ENCODE measurements at places on chromosomes 13 and 19.

GRCh38 chr13:113186061-113186900 lies 22.2 kb downstream of the PCID2 start:
- no peak for DNase-seq

GRCh38 chr13:38350114-38350617 lies 515 bp downstream of the UFM1 start:
- peak; percentile 61 for DNase-seq

GRCh38 chr13:66212511-66212910 lies 1017.6 kb downstream of the PCDH9 start:
- DNase-seq = no peak

GRCh38 chr13:44243198-44243857 lies 130.3 kb upstream of the SERP2 start:
- peak; percentile 59 for DNase-seq

- no peak for DNase-seq
Measured at GRCh38 chr19:498977-499623, 2.8 kb downstream of the MADCAM1 start.

DNA sequence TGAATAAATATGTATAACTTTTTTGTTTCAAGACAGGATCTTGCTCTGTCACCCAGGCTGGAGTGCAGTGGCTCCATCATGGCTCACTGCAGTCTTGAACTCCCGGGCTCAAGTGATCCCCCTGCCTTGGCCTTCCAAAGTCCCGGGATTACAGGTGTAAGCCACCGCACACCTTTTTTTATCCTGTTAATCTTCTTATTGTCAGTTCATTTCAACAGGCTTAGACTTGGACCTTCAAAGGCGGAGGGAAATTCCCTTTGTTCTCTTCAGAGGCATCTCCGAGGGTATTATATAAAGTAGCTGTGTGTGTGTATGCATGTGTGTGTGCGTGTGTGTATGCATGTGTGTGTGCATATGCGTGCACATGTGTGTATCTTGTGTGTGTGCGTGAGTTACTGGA lies 35.0 kb downstream of the SUGP2 start:
- DNase-seq = no peak

DNA sequence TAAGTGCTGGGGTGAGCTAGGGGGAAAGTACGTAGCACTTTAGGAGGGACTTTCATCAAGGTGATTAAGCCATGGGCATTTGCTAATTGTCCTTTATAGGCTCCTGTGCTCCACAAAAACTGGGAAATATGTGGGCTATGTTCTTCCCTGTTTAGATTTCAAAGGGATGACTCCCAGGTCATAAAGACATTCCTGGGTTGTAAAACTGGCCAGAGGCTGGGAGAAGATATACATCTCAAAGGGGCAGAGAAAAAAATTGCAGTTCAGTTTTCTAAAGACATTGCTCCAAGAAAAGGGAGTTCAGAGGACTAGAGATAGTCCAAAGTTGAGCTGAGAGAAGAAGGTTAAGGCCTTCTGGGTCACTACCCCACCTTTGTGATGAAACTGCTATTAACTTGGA lies 204.8 kb downstream of the MYO16 start:
- DNase-seq = no peak

- DNase-seq = no peak
Measured at GRCh38 chr19:51742789-51743188, 8.9 kb downstream of the FPR1 start.

- DNase-seq = no peak
Measured at GRCh38 chr13:97853550-97853949, 99.9 kb upstream of the IPO5 start.

DNA sequence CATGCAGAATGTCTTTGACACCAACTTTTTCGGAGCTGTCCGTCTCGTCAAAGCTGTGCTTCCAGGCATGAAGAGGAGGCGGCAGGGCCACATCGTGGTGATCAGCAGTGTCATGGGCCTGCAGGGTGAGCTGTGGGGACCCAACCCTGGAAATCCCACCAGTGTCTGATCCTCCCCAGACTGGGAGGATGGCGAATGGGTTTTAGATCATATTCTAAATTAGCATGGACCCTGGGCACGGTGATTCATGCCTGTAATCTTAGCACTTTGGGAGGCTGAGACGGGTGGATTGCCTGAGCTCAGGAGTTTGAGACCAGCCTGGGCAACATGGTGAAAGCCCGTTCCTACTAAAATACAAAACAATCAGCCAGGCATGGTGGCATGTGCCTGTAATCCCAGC lies 5.5 kb downstream of the RDH8 start:
- no peak for DNase-seq

DNA sequence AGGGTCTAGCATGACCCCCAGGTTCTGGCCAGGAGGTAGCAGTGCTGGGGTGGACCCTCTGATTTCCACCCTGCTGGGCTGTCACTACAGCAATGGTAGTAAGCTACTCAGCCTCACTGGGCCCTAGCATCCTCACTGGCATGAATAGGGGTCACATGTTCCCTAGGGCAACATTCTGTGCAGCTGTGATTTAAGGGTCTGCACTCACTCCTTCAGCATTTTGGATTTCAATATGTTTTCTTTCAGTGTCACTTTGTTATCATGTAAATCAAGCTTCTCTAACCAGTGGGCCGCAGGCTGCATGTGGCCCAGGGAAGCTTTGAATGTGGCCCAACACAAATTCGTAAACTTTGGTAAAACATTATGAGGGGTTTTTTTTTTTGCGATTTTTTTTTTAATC lies 57.8 kb downstream of the SPATA13 start:
- no peak for DNase-seq

DNA sequence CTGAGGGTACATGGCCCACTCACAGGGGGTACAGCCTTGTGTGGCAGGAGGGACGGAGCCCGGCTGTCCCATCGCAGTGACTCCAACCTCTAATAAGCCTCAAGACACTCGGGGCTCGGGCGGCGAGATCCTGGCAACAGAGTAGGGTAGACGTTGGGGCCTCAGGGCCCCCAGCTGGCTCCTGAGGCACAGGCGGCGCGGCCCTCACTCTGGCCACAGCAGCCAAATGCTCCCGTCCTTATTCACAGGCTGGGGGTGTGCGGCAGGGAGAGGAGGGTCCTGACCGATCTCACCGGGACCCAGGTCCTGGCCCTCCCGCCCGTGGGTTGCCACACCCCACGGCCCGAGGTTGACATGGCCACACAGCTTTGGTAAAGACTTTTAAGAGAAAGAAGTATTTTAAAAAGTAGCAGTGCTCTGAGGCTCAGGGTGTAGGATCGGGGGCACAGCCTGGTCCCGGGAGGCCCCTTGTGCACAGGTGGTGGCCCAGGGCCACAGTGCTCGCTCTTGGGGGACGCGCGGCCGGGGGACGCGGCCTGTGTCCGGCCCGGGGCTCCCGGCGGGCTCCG lies 7.6 kb downstream of the SLC39A3 start:
- no peak for DNase-seq

- DNase-seq = no peak
Measured at GRCh38 chr19:52170304-52170703, 1.1 kb downstream of the ZNF836 start.

DNA sequence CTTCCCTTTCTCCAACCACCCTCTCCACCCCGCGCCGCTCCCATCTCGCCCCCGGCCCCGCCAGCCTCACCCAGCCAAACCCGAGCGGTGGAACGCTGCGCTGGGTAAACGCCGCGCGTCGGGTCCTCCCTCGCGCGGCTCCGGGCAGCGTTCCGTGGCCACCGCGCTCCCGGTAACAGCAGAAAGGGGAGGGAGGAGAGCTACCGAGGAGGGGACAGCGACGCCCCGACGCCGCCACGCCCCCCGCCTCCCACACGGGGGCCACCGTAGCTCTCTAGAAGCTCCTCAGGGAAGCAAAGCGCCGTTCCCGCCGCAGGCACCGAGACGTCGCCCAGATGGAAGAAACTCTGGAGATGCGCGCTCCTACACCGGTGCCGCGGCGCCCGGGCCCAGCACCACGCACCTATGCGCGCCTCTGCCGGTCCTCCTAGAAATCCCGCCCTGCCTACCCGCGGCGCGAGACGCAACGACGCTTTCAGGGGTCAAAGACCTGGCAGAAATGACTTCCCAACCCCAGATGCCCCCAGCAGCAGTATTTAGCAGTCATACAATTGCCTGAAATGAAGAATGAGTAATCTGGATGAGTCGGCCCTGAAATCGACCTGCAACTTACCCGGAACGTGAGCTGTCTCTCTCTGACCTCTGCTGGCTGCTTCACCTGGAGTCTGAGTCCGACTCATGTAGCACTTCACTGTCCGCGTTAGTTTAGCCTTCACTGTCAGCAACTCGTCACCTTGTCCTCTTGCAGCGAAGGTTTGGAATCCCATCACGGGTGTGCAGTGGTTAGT lies at the start of gene RUBCNL:
Gene RUBCNL, minus strand, starts transcription at position 189 of the 788 bp plus-strand sequence. CDS start 14,777 bp downstream, outside the sequence.
- DNase-seq = peak; percentile 84

DNA sequence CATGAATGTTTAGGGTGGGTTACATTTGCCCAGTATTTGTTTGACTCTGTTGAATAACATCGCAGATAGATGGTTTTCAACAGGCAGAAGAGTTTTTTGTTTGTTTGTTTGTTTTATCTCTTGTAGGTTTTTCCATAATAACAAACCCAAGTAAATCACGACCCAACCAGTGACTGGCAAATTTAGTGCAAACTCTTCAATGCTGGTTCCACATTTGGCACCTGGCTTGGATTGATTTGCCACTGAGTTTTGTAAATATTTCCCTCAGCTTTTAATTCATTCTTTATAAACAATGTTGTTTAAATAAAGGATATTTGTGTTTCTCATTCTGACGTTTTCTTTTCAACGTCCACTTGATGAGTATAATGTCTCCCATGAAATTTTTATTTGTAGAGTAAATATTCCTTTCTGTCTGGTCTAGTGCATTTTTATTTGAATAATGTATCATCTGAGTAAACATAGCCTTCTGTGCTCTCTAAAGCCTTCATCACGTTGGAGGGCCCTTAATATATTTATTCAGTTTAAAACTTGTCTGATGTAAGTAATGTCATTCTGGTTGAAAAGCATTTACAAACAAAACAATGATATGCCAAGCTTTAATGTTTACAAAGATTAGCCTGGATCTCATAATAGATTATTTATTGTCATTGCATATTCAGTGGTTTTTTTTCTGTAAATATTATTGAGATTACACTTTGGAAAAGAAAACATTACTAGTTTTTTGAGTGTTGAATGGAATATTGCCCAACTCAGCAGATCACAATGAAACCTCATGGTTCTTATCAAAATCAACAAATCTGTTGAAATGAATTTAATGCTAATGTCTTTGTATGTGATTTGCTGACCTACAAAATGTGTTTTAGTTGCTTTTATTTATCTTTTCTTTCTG lies 90.4 kb upstream of the PEG3 start:
- DNase-seq = no peak

GRCh38 chr19:16268676-16269319 lies 55.8 kb upstream of the KLF2 start:
- DNase-seq = no peak

- DNase-seq = no peak
Measured at GRCh38 chr13:95903569-95903968, 149.6 kb downstream of the UGGT2 start.

DNA sequence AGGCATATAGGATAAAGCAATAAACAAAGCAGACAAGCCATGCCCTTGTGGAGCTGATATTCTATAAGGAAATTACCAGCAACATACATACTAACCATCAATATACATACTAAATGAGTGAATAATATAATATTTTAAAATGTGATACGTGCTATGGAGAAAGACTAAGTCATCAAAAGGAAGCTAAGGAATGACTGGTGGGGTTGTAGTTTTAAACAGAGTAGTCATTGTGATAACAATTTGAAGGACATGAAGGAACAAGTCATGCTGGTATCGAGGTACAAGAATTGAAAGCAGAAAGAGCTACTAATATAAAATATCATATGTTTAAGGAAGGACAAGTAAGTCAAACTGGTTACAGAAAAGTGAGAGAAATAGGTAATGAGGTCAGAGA lies 894.9 kb upstream of the PCDH9 start:
- no peak for DNase-seq

- no peak for DNase-seq
Measured at GRCh38 chr13:21739771-21740170, 68.9 kb downstream of the FGF9 start.

- no peak for DNase-seq
Measured at GRCh38 chr19:6250024-6250615, 29.7 kb downstream of the MLLT1 start.

DNA sequence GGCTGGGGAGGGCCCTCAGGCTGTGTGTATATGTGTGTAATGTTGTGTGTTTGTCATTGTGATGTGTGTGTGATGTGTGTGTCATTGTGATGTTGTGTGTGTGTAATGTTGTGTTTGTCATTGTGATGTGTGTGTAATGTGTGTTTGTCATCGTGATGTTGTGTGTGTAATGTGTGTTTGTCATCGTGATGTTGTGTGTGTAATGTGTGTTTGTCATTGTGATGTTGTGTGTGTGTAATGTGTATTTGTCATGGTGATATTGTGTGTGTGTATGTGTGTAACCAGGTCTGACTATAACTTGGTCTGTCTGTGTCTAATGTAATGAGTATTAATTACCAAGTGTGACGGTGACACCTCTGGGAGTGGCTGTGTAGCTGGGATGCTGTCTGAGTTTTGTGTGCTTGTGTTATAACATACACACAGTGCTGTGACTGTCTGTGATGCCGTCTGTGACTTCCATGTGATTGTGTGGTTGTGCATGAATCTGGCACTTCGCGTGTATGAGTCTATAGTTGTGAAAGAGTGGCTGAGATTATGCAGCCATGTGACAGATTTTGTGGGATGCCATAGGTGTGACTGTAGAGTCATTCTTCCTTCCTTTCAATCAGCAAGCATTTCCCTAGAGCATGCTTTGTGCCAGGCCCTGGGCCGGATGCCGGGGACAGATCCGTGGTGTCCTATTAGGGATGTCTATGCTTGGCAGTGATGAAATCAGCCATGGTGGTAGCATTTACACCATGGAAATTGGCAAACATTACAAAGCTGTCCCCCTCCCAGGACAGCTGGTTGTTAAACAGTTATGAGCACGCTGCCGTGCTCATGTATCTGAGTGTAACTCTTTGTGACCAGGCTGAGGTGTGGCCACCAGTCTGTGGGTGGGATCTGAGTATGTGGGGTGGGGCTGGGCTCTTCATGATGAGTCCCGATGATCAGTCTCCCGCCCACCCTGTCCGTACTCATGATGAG lies 6.4 kb downstream of the TNFSF14 start:
- DNase-seq = no peak

- DNase-seq = no peak
Measured at GRCh38 chr13:24176351-24177101, 16.0 kb downstream of the SPATA13 start.

GRCh38 chr13:47539317-47539716 lies 461.8 kb downstream of the SUCLA2 start:
- no peak for DNase-seq

GRCh38 chr13:102658660-102659059 lies 36.2 kb downstream of the METTL21C start:
- no peak for DNase-seq
